CD4-positive, CD25-positive, alpha-beta regulatory T cell (primary cell): ENCODE measurements at places on chromosomes 5 and 9. TPM values are rescaled to one million over a fixed set of nuclear protein-coding genes. Genes with fewer than 3 reads are reported as not detected.

Gene PCDHGA11
- not detected for total RNA-seq

Gene CDC20B
- total RNA-seq, result not detected

GRCh38 chr5:83777856-83778255, 57.2 kb upstream of the HAPLN1 start:
- no peaks in the 10 kb centered on the region for H3K4me1 ChIP-seq
- no peak overlapping the region for H3K27ac ChIP-seq
- no peak overlapping the region for H3K4me3 ChIP-seq
- no peak for DNase-seq
- H3K27me3 ChIP-seq, result no peaks in the 10 kb centered on the region

GRCh38 chr5:87398981-87399614, 13.6 kb downstream of the CCNH start:
- H3K4me3 ChIP-seq, result no peak overlapping the region
- no peak overlapping the region for H3K27ac ChIP-seq
- no peaks in the 10 kb centered on the region for H3K27me3 ChIP-seq
- H3K36me3 ChIP-seq, result peaks cover 83% of the 10 kb centered on the region

DNA sequence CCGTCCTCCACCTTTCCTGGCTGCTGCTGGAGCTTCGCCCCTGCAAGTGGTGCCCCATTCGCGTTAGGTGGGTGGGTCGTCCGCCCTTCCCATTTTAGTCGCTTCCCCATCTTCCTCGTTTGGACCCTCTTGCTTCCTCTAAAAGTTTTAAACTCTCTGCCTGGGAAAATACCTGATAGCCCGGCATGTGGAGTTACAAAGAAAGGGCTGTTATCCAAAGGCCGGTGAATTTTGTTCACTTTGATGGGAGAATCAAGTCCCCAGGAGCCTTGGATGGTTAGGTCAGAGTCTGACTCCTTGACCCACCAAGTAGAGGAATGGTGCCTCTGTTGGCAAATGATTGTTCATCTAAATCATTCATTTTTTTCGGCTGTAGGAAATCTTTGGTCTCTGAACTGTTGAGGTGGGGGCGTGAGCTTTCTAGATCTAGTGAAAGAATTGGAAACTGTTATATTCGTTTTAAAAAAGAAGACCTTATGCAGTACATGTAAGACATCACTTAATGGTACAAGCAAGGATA, 29.5 kb upstream of the APC start:
- peaks cover 30% of the 10 kb centered on the region for H3K4me1 ChIP-seq
- no peaks in the 10 kb centered on the region for H3K36me3 ChIP-seq
- peaks cover 3% of the 10 kb centered on the region for H3K27me3 ChIP-seq
- H3K27ac ChIP-seq, result no peak overlapping the region

GRCh38 chr9:115616666-115617239, 498.8 kb upstream of the TNC start:
- no peak overlapping the region for H3K4me3 ChIP-seq
- H3K4me1 ChIP-seq, result no peaks in the 10 kb centered on the region
- no peaks in the 10 kb centered on the region for H3K27me3 ChIP-seq
- no peaks in the 10 kb centered on the region for H3K36me3 ChIP-seq
- DNase-seq, result no peak

- H3K27ac ChIP-seq, result no peak overlapping the region
- no peak for DNase-seq
- peaks cover 3% of the 10 kb centered on the region for H3K27me3 ChIP-seq
Measured at GRCh38 chr9:87991151-87991870, 17.0 kb upstream of the CDK20 start.

DNA sequence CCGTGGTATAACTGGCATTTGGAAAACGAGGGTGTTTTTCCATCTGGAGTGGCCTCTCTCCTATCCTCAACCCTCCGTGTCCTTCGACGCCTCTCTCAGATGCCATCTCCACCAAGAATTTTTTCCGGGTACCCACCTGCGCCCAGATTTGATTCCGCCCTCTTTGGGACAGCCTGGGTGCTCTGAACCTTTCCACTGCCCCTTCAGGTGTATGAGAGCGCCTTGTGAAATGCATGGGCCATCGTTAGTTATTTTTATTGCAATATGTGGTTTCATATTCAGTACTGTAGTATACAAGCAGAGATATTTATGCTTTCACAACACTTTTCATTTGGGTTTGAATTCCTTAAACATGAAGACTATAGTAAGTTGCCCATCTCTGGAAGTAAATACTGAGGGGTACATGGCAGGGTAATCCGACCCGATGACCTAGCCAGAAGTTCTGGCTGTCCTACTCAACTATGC, 78.2 kb upstream of the IFNE start:
- no peak overlapping the region for H3K4me3 ChIP-seq
- DNase-seq, result no peak
- no peaks in the 10 kb centered on the region for H3K36me3 ChIP-seq
- H3K27ac ChIP-seq, result no peak overlapping the region
